ENCODE measurements at places on chromosomes 6 and 20.

DNA sequence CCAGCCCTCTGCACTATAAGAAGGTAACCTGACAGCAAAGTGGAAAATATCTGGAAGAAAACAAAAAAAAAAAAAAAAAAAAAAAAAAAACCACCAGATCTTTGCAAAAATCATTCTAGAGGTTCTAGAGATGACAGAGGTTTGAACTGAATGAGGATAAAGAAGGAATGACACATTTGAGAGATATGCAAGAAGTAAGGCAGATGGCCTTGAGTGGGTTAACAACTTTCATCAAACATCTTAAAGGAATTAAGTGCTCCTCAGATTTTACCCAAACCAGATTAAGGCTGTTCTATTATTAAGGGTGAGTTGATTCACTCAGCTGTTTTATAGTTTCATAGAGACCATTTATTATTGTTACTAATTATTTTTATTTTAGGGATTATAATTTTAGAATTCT lies 62.0 kb downstream of the RSPO3 start:
- DNase-seq, result no peak

- DNase-seq, result no peak
Observed at GRCh38 chr6:6543181-6543879, 45.2 kb upstream of the LY86 start.

DNA sequence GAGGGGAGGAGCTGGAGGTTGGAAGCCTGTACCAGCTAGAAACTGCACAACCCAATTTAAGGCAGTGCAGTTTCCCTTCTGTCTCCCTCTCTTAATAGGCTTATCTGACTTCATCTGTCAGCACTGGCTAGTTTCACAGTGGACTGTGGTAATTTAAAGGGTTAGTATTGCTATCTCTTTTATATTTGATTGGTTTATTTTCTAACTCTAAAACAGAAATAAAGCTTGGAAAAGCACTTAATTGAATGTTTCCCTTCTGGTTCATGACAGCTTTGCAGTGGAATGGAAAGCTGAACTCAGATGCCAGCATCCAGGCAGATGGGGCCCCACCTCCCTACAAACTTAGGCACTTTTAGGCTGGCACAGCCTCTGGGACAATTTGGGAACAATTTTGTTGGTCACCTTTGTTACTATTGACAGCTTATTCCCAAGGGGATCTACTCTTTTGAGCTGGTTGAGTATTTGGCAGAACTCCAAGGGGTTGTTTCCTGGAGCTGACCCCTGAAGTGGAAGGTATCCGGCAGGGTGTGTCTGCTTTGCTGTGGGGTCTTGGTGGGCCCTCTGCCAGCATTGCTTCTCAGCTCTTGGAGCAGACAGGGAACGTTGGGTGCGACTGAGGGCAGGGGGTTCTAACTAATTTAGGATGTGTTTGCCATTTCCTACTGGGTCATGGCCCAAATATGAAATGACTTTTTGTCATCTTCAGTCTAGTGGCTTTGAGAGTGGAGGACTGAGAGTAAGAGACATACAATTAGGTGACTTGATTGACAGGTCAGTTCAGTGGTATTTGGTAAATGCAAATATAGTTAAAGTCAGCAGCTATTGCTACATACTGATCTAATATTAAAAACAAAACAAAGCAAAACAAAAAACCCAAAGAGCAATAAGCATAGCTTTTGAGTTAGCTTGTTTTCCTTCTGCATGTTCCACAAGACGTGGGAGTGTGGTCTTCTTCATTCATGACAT lies 9.3 kb downstream of the SH3BGRL2 start:
- DNase-seq, result no peak

DNA sequence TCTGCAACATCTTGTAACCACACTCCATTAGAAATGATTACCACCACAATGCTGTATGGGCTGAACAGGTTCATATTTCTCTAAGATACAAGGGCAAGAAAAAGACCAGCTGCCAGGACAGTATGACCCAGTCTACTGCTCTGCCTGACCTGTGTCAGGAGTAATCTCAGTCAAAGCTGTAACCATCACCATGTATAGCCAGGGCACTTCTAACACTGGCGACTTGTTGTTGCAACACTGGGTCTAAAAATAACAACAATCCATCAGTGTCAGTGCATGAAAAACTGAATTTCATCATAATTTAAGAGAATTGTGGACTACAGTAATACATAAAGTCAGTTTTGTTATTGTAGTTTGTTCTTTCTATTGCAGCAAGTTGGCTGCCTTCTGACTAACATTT lies 738.6 kb upstream of the ADGRB3 start:
- DNase-seq, result no peak

GRCh38 chr6:5333658-5334057 lies 72.3 kb downstream of the FARS2 start:
- no peak for DNase-seq

GRCh38 chr6:43953794-43954310 lies 173.4 kb downstream of the MRPL14 start:
- DNase-seq, result no peak

- DNase-seq, result no peak
Observed at GRCh38 chr6:44040786-44041185, 86.5 kb downstream of the MRPL14 start.

GRCh38 chr6:69293471-69293870 lies 503.3 kb downstream of the LMBRD1 start:
- DNase-seq, result no peak

GRCh38 chr6:108321253-108321747 lies 26.4 kb downstream of the AFG1L start:
- no peak for DNase-seq

DNA sequence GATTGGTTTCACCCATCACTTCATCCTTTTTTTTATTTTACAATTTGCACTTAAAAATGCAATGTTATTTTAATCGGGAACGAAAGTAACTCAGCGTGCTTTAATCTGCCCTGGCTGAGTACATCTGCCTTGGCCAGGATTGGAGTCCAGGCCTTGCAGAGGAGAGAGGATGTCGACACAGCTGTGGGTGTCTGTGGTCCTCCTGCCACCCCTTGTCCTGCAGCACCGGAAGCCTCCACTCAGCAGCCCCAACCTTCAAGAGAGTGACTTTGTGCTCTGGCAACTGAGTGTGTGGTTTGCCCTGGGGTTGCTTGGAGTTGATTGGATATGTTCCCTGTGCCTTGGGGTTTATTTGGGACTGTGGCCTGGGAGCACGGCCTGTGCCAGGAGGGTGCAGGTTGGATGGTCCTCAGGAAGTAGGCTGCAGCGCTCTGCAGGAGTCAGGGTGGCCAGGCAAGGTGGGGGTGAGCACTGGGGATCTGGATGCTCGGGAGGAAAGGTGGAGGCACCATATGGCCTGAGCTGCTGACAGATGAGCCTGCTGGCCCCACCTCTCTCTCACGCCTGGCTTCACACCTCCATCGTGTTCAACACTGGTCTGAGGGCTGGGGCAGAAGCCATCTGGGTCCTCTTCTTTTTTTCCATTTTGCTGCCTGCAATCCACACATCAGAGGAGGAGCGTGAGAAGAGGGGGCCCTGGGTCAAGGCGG lies 4.3 kb downstream of the MYT1 start:
- no peak for DNase-seq

GRCh38 chr6:37705239-37706051 lies 7.8 kb upstream of the MDGA1 start:
- peak; percentile 74 for DNase-seq

GRCh38 chr20:37898233-37899104 lies 4.5 kb upstream of the VSTM2L start:
- no peak for DNase-seq

DNA sequence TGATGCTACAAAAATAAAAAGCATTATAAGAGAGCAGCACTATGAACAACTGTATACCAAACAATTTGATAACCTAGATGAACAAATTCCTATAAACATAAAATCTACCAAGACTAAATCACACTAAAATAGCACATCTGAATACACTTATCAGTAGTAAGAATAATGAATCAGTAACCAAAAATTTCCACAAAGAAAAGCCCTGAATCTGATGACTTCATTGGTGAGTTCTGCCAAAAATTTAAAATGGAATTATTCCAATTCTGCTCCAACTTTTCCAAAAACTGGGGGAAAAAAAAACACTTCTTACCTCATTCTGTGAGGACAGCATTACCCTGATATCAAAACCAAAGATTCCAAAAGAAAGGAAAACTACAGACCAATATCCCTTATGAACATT lies 206.2 kb downstream of the WDR27 start:
- no peak for DNase-seq
